ENCODE measurements at places on chromosomes 12 and 14.

DNA sequence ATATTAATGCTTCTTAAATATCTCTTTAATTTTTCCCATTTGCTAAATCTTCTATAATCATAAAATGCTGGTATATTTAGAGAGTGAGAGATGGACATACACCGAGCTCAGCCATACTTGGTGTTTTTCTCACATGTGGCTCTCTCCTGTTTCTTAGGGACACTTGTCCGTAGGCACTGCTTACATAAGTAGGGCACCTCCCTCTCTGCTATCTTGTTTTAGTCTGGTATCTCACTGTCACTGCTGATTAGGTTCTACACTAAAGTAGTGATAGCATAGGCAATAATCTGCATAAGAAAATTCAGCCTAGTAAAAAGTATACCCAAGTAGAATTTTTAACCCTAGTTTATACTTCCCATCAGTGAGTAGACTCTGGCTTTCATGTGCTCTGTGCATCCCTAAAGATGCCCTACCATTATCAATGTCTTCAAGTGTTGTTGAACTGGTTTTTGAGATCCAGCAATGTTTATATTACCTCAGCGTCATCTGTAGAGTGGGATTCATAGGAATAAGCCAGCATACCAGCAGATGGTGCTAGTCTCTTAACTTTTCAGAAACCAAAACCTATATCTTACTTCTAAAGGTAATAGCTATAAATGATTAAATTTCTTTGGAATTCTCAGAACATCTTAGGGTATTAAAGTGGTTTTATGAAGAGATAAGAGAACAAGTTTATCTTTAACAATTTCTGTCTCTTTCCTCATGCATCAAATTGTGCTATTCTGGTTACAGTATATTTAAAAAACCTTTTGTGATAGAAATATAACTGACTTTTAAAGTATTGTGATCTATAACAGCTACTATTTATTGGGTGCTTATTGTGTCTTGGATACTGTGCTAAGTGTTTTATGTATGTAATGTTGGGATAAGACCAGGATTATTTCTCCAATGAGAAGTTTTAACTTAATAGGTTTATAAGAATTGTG lies 32.9 kb downstream of the ARID2 start:
- peak; percentile 10 for DNase-seq

GRCh38 chr12:43758247-43758727 lies 303 bp downstream of the PUS7L start:
- DNase-seq: no peak

DNA sequence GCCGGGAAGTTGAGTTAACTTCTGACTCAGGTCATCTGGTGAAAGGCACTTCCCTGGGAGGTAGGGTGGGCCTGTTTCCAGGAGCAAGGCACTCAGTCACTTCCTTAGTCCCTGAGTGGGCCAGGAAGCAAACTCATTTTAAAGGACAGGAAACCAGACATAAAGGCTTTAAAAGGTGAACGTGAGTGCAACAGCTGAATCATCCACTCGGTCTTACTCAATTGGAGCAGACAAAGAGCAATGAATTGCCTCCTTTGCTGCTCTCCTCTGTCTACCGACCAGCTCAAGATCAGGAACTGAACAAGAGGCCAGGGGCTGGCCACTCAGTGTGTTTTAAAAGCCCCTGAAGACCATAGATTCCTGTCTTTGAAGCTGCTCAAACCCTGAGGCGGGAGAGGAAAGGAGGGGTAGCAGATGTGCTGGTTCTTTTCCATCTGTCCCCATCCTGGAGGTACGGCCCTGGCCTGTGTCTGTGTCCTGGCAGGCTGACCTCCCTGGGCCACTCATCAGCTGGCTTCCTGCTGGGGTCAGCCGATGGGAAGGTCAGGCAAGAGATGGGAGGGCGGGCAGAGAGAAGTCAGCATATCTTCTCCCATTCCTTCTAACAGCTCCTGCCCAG lies 148.9 kb downstream of the PPM1H start:
- DNase-seq: peak; percentile 90

GRCh38 chr14:85363358-85363757 lies 166.6 kb upstream of the FLRT2 start:
- no peak for DNase-seq

DNA sequence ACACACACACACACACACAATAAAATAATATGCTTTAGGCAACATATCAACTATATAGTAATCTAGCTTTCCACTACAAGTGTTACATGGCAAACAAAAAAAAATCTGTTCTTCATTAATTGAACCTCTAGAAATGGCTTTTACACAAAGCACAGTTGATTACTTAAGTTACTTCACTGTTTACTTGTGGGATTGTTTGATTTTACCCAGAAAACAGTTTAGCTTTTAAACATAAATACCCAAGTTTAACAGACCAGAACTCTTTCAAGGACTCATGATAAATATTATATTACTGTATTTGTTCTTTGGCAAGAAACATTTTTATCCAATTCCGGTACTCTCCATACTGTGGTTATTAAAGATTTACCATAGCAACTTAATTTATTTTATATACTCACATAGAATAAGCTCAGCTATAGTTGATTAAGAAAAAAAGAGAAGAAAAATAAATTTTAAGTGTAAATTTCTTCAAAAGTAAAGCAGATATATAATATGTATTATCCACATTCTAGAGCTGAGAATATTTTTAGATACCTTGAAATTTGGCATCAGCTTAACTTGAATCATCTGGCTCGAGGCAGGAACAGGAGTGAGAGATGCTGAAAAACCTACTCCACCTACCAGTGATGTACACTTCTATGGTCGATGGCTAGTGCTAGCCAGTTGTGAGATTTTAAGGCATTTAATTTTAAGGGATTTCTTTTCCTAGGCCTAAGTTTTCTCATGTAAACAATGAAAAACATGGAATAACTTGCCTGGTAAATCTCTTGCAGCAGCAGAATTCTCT lies 126.0 kb downstream of the BTG1 start:
- DNase-seq: no peak

DNA sequence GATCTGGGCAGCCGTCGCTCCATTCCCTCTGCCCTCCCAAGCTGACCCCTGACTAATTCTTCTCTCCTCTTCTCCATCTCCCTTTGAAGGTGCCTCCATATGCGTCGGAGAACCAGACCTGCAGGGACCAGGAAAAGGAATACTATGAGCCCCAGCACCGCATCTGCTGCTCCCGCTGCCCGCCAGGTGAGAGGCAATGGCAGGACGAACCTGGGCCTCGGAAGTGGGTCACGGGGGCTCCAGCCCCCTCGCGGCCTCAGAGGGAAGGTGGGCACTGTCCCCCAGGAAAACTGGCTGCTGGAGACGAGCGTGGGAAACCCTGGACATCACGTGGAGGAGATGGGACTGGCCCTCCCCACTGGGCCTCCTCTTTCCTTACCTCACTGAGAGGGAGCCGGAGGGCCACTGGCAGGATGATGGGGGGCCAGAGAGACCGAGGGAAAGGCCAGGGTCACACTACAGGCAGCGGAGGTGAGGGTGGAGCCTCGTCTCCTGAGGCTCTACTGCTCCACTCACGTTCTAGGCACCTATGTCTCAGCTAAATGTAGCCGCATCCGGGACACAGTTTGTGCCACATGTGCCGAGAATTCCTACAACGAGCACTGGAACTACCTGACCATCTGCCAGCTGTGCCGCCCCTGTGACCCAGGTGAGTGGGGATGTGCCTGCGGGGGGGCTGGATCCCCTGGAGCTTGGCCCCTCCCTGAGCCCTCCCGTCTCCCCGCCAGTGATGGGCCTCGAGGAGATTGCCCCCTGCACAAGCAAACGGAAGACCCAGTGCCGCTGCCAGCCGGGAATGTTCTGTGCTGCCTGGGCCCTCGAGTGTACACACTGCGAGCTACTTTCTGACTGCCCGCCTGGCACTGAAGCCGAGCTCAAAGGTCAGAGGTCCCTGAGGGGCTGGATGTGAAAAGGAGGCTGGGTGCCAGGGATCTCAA lies 806 bp downstream of the LTBR start:
- DNase-seq: no peak

DNA sequence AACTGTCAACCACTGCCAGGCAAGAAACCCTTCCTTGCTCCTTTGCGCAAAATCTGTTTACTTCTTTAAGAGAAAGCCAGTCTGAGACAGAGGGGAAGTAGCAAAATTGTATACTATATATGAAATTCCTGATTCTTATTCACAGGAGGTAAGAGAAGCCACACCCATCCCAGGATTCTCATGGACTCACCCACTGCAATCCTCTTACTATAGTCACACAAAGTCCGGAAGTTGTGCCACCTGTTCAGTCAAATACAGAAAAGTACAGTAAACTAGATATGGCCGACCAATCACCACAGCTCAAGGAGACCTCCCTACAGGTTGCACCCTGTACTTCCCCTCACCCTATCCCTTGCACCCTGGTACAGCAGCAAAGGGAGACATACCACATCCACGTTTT lies 2.9 kb downstream of the PRMT5 start:
- DNase-seq: peak; percentile 41

DNA sequence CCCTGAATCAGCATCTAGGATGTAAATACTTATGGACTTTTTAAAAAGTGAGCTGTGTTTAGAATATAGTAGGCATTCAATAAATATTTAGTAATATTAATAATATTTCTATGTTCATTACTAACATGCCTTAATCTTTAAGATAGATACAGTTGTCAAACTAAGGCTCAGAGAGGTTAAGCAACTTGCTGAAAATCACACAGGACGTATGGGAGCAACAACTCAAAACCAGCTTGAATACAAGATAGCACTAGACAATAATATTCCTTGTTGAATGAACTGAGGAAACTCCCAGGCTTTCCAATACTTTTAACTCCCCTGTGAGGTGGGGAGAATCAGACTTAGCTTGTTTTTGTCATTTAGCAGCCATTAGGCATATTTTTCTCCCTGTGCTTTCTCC lies 45.3 kb downstream of the LLPH start:
- DNase-seq: no peak

GRCh38 chr14:92465353-92466055 lies 48.1 kb upstream of the RIN3 start:
- DNase-seq: no peak

DNA sequence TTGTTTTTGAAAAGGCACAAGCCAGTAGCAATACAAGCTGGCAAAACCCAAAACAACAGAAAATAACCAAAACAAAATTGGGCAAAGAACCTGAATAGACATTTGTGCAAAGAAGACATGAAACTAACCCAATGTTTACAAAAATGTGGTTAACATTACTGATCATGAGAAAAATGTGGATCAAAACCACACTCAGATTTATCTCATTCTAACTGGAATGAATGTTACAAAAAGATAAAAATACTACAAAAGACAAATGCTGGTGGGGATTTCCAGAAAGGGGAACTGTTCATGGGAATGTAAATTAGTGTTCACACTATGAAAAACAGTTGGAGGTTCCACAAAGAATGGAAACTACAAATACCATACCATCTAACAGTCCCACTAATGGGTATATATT lies 26.6 kb downstream of the ASCL4 start:
- DNase-seq: no peak

- DNase-seq: no peak
Observed at GRCh38 chr12:49260571-49261363, 4.1 kb upstream of the TUBA1C start.

- DNase-seq: peak; percentile 62
Observed at GRCh38 chr12:90729736-90730135, 225.2 kb downstream of the CCER1 start.

DNA sequence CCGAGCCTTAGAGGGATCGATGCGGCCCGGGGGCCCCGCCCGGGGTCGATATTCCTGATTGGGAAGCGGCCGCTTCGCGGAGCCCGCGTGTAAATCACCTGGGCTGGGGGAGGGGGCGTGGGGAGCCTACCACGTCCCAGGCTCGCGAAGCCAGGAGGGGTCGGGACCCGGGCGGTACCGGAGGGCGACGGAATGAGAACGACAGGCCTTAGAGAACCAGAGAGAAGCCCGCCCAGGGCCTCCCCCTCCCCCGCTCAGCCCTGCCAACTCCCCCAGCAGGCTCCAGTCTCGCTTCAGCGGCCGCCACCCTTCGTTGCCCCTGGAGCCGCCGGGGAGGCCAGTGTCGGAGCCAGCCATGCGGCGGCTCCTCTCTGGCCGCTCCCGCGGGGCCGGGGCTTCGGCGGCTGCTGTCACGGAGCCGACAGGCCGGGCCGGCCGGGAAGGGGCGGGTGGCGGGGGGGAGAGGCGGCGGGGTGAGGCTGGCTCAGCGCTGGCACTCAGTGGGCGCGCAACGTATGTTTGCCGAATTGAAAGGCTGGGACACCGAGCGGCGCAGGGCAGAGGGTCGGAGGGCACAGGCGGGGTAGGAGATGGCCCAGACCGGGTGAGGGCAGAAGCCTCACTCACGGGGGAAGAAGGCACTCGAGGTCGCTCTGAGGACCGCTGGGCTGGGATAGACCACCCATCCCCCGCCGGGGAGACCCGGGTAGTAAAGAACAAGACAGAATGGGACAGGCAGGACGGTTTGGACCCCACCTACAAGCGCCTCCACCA lies 1.4 kb upstream of the DNAJC22 start:
- DNase-seq: no peak

DNA sequence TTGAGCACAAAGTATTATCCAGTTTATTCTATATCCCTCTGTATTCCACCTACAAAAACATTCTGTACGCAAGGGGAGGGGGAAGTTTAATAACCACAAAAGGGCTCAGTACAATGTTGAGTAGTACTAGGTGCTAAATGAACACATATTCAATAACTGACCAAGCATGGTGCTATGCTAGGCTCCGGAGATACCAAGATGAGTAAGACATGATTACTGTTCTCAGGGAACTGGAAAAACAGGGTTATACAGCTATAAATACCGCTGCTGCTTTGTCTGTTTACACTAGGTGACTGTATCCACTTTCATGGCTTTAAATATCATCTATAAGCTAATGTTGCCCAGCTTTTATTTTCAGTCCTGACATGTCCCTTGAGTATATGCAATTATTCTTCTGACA lies 135.8 kb downstream of the INSM2 start:
- DNase-seq: peak; percentile 90

GRCh38 chr12:47270782-47271664 lies 191.3 kb upstream of the AMIGO2 start:
- DNase-seq: peak; percentile 96

GRCh38 chr14:94423453-94424056 lies 29.0 kb downstream of the SERPINA11 start:
- no peak for DNase-seq

DNA sequence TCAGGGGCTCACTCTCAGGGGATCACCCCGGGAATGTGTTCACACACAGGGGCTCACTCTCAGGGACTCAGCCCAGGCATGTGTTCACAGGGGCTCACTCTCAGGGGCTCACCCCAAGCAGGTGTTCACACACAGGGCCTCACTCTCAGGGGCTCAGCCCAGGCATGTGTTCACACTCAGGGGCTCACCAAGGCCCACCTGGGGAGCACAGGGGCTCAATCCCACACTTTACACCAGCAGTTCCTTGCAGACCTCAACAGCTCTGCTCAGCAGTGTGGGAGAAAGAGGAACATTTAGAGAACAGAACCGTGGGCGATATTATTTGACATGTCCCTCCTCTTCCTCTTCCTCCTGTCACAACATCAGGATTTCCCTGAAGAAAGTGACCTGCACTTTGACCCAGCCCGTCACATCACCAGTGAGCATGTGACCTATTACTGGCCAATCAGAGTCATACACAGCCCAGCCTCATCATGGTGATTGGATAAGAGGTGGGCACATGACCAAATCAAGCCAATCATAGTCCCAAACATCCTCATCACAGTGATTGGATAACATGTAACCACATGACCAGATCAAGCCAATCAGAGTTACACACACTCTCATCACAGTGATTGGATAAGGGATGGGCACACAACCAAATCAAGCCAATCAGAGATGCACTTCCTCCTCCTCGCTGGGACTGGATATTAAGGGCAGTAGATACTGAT lies 359.4 kb upstream of the SFSWAP start:
- DNase-seq: no peak

- DNase-seq: no peak
Observed at GRCh38 chr14:76760331-76761135, 735 bp upstream of the VASH1 start.

GRCh38 chr12:46998811-46999368 lies 80.5 kb upstream of the PCED1B start:
- DNase-seq: peak; percentile 48

- peak; percentile 10 for DNase-seq
Observed at GRCh38 chr12:5503774-5504173, 71.9 kb downstream of the NTF3 start.
